CD8-positive, alpha-beta memory T cell (primary cell): ENCODE measurements at places on chromosomes 5 and 9. TPM values are rescaled to one million over a fixed set of nuclear protein-coding genes. Genes with fewer than 3 reads are reported as not detected.

Gene CBY3
- polyA plus RNA-seq: not detected

Gene OR1Q1
- not detected for polyA plus RNA-seq

Gene KIAA0825
- 1.7 TPM for polyA plus RNA-seq

Gene C9orf50
- not detected for polyA plus RNA-seq

Gene S100Z
- not detected for polyA plus RNA-seq

Gene MYO10
- not detected for polyA plus RNA-seq

Gene PCDHGB5
- polyA plus RNA-seq: 0.14 TPM

Gene TMEM174
- not detected for polyA plus RNA-seq

Gene LCP2
- polyA plus RNA-seq: 288 TPM

Gene PCDHA1
- not detected for polyA plus RNA-seq

Gene ACTBL2
- polyA plus RNA-seq: not detected

Gene PCDHB9
- polyA plus RNA-seq: not detected

Gene MOB3B
- polyA plus RNA-seq: 0.07 TPM

Gene CHD1
- polyA plus RNA-seq: 14.1 TPM

Gene TYRP1
- not detected for polyA plus RNA-seq

Gene ESM1
- 1.7 TPM for polyA plus RNA-seq

Gene DDX4
- polyA plus RNA-seq: not detected

Gene MARVELD2
- polyA plus RNA-seq: 1.4 TPM

Gene NR5A1
- polyA plus RNA-seq: not detected

Gene CA9
- polyA plus RNA-seq: not detected

Gene CCNO
- 0.12 TPM for polyA plus RNA-seq

Gene GNA14
- polyA plus RNA-seq: not detected

Gene PRDM9
- not detected for polyA plus RNA-seq

Gene SPAAR
- polyA plus RNA-seq: not detected

Gene IPO11
- polyA plus RNA-seq: 9.9 TPM

Gene SHROOM1
- not detected for polyA plus RNA-seq

Gene MUSK
- polyA plus RNA-seq: not detected

Gene LMX1B
- polyA plus RNA-seq: not detected

Gene ARL14EPL
- polyA plus RNA-seq: not detected

Gene RNF180
- not detected for polyA plus RNA-seq

Gene ANKRD34B
- polyA plus RNA-seq: not detected

Gene SLC25A2
- not detected for polyA plus RNA-seq

Gene PCDH12
- 0.07 TPM for polyA plus RNA-seq

Gene POLK
- 19.4 TPM for polyA plus RNA-seq

Gene CERCAM
- polyA plus RNA-seq: 1.1 TPM

Gene SLC45A2
- not detected for polyA plus RNA-seq

Gene DNAH5
- not detected for polyA plus RNA-seq

Gene EPB41L4B
- not detected for polyA plus RNA-seq

Gene PHYHD1
- polyA plus RNA-seq: 0.64 TPM

Gene MEIKIN
- 0.69 TPM for polyA plus RNA-seq

Gene GPSM1
- 1.7 TPM for polyA plus RNA-seq

Gene GFI1B
- polyA plus RNA-seq: not detected

Gene TNC
- not detected for polyA plus RNA-seq

Gene ZDHHC11
- polyA plus RNA-seq: not detected

Gene PCDHA9
- not detected for polyA plus RNA-seq

Gene FBP2
- not detected for polyA plus RNA-seq

Gene ADAMTS12
- not detected for polyA plus RNA-seq

Gene CCL28
- polyA plus RNA-seq: 7.5 TPM

Gene OMD
- not detected for polyA plus RNA-seq

Gene CDC20B
- polyA plus RNA-seq: not detected

Gene DNAJB5
- polyA plus RNA-seq: 2.4 TPM

Gene DBH
- polyA plus RNA-seq: not detected

Gene CWC27
- 32.8 TPM for polyA plus RNA-seq

Gene PCDHGB3
- polyA plus RNA-seq: not detected

Gene ZNF474
- not detected for polyA plus RNA-seq

Gene THBS4
- not detected for polyA plus RNA-seq
